ENCODE measurements at places on chromosomes 4 and X.
A peak's percentile ranks its signal among the peaks of the same experiment; 100 is the strongest.

- H3K27me3 ChIP-seq: no peaks in the 10 kb centered on the region
- no peaks in the 10 kb centered on the region for H3K36me3 ChIP-seq
- no peak overlapping the region for H3K4me3 ChIP-seq
- no peak overlapping the region for H3K27ac ChIP-seq
- H3K4me1 ChIP-seq: no peaks in the 10 kb centered on the region
- no peak for DNase-seq
Measured at GRCh38 chr4:65437102-65437501, 233.2 kb downstream of the EPHA5 start.

- H3K27me3 ChIP-seq: no peaks in the 10 kb centered on the region
- peak; percentile 53 for DNase-seq
- no peak overlapping the region for H3K27ac ChIP-seq
- H3K4me3 ChIP-seq: no peak overlapping the region
Measured at GRCh38 chrX:82141942-82142341, 940.0 kb downstream of the SH3BGRL start.

GRCh38 chr4:181877329-181877848 lies 365.8 kb upstream of the TENM3 start:
- no peaks in the 10 kb centered on the region for H3K36me3 ChIP-seq
- no peak for DNase-seq
- H3K27me3 ChIP-seq: no peaks in the 10 kb centered on the region

- H3K27me3 ChIP-seq: no peaks in the 10 kb centered on the region
- DNase-seq: no peak
- no peak overlapping the region for H3K4me3 ChIP-seq
- no peak overlapping the region for H3K27ac ChIP-seq
Measured at GRCh38 chrX:5638572-5638971, 590.1 kb downstream of the NLGN4X start.

GRCh38 chr4:109079201-109079600 lies 223.3 kb downstream of the COL25A1 start:
- H3K4me1 ChIP-seq: no peaks in the 10 kb centered on the region
- H3K27ac ChIP-seq: no peak overlapping the region
- no peaks in the 10 kb centered on the region for H3K27me3 ChIP-seq
- H3K4me3 ChIP-seq: no peak overlapping the region
- no peaks in the 10 kb centered on the region for H3K36me3 ChIP-seq

DNA sequence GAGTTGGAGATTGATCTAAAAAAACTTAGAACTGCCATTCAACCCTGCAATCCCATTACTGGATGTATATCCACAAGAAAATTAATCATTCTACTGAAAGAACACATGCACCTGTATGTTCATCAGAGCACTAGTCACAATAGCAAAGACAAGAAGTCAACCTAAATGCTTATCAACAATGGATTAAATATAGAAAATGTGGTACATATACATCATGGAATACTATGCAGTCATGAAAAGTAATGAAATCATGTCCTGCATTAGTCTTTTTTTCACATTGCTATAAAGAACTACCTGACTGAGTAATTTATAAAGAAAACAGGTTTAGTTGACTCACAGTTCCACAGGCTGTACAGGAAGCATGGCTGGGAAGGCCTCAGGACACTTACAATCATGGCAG lies 850.5 kb downstream of the TECRL start:
- H3K4me1 ChIP-seq: no peaks in the 10 kb centered on the region
- no peak for DNase-seq
- no peaks in the 10 kb centered on the region for H3K27me3 ChIP-seq
- no peak overlapping the region for H3K4me3 ChIP-seq
- no peak overlapping the region for H3K27ac ChIP-seq

DNA sequence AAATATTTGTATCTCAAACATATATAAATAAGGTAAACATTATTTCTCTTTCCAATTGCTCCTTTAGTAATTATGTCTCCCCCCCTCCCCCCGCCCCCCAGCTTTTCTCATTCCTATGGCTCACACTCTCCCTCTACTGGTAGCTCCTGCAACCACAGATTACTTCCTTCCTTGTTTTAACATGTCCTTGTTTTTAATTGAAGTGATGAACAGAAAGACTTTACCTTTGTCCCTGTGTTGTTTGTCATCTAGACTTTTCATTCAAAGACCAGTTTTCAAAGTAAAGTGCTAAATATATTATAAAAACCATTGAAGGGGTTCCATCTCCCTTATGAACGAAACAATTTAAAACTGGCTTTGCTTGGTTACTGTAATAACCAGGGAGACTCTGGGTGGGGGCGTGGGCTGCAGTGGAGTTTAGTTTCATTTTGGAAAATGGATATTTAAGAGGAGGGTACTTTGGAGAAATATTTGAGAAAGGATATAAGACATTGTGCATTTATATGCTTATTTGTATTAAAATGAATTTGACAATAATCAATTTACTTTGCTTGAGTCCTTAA lies 352.9 kb downstream of the RAPGEF2 start:
- no peaks in the 10 kb centered on the region for H3K36me3 ChIP-seq
- H3K27ac ChIP-seq: no peak overlapping the region
- DNase-seq: no peak
- H3K27me3 ChIP-seq: no peaks in the 10 kb centered on the region
- no peak overlapping the region for H3K4me3 ChIP-seq

DNA sequence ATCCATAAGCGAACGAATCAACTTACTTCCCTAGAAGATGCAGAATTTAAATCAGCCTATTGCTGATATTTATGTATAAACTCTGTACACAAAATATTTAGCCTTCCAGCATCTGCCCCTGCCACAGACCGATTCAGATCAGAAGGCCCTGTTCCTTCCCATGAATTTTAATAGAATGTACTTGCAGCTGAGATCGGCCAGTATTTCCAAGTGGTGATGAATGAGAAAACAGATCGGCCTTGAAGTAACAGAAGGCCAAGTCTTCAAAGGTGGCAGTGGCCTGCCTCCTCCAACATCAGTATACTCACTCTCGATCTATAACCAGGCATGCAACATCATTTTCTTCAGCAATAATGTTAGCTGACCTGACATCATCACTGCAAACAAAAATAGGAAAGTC lies 66.4 kb downstream of the PRKG2 start:
- H3K4me3 ChIP-seq: no peak overlapping the region
- no peaks in the 10 kb centered on the region for H3K27me3 ChIP-seq
- no peak overlapping the region for H3K27ac ChIP-seq
- DNase-seq: no peak
- H3K36me3 ChIP-seq: no peaks in the 10 kb centered on the region
- H3K4me1 ChIP-seq: no peaks in the 10 kb centered on the region
